ENCODE measurements at places on chromosomes 1 and 21.

- DNase-seq: no peak
These were observed 30.2 kb upstream of the IL20 start for GRCh38 chr1:206835186-206835585.

DNA sequence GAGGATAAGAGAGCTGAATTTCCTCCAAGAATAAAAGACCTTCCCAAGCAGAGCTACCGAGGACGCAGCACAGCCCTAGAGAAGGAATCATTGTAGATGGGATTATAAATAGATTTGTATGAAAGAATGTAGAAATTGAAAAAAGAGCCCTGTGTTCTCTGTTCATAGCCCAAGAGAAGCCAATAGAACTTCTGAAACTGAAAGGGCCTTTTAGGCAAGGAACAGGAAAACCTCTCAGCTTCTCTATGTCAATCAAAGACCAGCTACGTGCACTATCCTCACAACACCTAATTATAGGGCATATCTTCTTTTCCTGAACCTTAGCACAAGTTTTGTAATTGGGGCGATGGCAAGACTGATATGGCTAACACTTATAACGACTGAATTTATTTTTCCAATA, 192.4 kb upstream of the RNPC3 start:
- no peak for DNase-seq

GRCh38 chr21:38244885-38245869, 11.6 kb upstream of the KCNJ15 start:
- no peak for DNase-seq

DNA sequence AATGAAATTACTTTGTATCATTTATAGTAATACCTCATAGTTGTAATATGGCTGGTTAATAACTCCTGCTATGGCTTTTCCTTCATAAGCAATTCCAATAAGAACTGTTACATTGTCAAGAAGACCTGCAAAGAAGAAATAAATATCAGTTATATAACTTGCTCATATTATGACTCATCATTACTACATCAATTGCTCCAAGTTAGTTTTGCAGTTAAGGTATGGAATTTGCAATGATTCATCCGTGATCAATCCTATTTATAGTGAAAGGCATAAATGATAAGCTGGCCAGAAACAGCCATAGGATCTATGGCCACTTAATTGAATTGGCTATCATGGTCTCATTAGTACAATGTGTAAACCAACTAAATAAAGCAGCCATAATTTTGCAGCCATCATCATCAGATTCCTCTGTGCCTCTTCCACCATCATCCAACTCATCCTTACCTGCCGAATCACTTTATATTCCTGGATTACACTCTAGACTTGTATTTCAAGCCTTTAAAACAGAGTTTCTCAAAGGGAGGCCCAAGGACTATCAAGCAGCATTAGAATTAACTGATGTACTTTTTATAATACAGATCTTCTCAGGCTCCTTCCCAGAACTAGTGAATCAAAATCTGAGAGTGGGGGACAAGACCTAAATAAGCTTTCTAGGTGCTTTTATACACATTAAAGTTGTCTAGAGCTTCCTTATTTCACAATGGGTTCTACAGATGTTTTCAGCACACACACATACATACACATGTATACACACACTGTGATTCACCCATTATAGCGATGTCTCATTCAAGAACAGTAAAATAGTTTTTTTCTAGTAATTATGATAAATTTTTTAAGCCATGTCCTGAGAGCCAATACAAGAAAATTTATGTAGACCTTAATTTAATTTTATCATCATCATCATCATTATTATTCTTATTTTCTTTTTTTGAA, 21.2 kb upstream of the EPRS1 start:
- DNase-seq: no peak

GRCh38 chr1:91693557-91693956, 192.4 kb downstream of the TGFBR3 start:
- peak; percentile 74 for DNase-seq

GRCh38 chr1:7290971-7291970, 479.8 kb upstream of the VAMP3 start:
- peak; percentile 76 for DNase-seq

DNA sequence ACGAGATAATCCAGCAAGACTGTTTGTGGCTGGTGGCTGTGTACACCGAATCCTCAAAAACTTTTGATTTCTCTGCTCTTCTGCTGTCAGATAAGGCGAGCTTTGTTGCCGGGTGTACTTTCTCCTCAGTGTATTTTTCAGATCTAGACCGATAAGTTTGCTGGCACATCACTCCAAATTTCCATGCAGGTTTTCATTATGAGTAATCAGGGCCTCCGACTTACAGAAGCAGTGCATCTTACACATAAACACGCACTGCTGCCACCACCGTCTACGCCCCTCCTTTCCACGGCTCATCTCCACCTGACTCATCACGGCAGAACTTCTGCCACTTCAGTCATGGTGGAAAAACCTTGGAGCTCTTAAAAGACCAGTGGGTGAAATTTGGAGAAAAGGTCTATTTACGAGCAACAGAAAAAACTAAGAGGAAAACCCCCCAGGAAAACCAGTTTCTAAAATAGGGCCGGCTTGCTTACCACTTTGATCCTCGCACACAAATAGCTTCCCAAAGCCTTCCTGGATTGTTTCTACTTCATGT, 7.7 kb downstream of the ZBTB21 start:
- no peak for DNase-seq

DNA sequence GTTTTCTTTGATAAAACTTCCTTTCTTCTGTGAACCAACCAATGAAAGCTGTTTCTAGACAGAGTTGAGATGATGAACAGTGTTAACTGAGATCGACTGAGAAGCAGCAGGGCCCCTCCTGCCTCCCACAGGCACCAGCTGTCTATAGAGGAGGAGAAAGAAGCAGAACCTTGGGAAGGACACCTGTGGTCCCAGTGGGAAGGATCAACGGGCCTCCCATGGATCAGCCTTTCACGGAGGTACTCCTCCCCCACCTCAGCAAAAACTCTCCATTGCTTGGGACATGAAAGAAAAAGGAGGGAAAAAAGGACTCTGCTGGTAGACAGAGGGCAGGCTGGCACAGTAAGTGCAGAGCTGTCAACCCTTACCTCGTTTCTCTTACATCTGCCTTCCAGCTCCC, 40.5 kb downstream of the PLPPR5 start:
- DNase-seq: no peak

GRCh38 chr1:152448095-152448494, 34.0 kb upstream of the CRNN start:
- no peak for DNase-seq

DNA sequence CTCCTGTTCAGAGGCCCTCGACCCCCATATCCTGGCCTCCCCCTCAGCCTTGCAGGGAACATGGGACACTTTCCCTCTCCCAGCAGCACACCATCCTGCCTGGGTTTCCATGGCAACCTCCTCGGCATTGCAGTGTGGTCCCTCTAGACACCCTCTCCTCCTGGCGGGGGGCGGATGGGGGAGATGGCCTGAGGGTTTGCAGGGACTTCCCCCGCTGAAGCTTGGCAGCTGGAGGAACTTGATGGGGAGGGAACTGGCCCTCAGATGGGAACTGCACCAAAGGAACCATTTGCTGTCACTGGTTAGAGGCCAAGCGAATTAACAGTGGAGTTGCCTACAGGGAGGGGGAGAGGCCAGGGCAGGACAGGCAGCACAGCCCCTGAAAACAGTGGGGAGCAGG, 28.7 kb downstream of the RIMS3 start:
- DNase-seq: no peak

DNA sequence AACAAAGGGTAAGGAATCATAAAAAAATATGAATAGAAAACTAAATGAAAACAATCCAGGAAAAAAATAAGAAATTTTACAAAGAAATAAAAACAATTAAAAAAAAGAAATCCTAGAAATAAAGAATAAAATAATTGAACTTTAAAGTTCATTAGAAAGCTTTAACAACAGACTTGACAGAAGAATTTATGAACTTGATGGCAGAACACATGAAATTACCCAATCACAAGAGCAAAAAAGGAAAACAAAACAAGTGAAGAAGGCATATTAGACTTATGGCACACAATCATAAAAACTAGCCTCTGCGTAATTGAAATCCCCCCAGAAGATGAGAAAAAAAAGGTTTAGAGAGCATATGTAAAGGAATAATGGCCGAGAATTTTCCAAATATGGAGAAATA, 802.5 kb upstream of the B3GALT2 start:
- DNase-seq: no peak

GRCh38 chr1:27785781-27786455, 12.9 kb downstream of the STX12 start:
- no peak for DNase-seq

DNA sequence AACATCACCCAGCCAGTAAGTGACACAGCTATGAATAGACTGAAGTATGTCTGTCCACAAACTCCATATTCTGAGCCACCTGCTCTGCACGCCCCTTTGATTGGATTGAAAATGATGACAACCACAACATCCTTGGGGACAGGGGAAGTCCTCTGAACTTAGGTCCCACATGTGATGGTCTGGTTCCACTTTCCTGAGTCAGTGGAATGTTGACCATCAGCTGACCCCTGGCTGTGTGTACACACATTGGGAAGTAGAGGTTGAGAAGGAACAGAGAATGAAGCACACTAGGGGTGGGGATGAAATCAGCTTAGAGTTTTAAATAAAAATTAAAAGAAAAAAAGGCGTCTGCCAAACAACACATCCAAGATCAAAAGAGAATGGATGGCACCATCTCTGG, 8.0 kb upstream of the DISP3 start:
- DNase-seq: no peak

- no peak for DNase-seq
These were observed 58.1 kb downstream of the KIAA0040 start for GRCh38 chr1:175134500-175134899.

- peak; percentile 97 for DNase-seq
These were observed at the start of gene PCBP3 for GRCh38 chr21:45643021-45643980. PCBP3 (plus strand) TSS chr21:45643725; CDS start chr21:45850086, 206,361 bp downstream.

DNA sequence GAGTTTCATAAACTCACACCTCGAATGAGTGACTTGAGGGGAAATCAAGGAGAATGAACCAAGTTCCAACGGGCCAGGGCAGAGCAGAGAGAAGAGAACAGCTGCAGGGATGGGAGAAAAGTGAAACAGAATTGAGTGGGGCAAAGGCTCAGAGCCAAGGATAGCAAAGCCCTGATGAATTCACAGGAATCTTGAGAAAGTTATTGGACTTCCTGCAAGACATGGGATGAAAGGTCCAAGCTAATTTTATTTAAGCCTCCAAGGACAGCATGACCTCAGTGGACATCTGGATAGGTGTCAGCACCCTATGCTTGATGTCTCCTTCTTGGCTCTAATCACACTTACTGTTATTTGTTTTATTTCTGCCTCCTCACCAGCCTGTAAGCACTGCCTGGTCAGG, 43.0 kb upstream of the RAVER2 start:
- no peak for DNase-seq

DNA sequence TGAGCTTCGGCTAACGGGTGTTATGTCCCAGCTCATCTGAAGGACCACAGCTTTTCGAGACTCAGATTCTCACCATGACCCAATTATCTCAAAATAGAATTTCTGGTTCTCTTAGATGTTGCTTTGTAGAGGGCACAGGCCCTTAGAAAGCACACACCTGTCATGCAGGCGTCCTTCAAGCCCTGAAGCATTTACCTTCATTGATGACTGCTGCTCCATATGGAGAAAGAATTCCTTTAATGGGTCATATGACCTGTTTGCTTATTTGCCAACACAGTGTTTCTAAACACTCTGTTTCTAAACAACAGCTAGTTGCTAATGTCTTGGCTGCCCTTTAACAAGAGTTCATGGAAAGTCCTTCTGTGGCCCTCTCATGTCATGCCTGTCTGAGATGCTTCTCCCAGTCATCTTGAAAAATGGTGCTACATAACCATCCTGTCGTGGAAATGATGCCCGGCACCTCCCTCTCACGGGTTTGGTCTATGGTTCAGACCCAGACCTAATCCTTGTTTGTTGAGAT, 495.7 kb downstream of the KIF26B start:
- no peak for DNase-seq

- peak; percentile 33 for DNase-seq
These were observed 21.5 kb upstream of the PWP2 start for GRCh38 chr21:44085491-44086321.

GRCh38 chr1:160397651-160398050, 2.7 kb upstream of the VANGL2 start:
- no peak for DNase-seq

DNA sequence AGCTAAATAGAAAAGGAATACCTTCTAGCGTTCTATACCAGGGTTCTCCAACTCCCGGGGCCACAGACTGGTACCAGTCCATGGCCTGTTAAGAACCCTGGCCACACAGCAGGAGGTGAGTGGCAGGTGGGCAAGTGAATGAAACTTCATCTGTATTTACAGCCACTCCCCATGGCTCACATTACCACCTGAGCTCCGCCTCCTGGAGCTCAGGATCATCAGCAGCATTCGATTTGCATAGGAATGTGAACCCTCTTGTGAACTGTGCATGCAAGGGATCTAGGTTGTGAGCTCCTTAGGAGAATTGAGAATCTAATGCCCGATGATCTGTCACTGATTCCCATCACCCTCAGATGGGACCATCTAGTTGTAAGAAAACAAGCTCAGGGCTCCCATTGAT, 107.3 kb downstream of the KAZN start:
- DNase-seq: no peak

DNA sequence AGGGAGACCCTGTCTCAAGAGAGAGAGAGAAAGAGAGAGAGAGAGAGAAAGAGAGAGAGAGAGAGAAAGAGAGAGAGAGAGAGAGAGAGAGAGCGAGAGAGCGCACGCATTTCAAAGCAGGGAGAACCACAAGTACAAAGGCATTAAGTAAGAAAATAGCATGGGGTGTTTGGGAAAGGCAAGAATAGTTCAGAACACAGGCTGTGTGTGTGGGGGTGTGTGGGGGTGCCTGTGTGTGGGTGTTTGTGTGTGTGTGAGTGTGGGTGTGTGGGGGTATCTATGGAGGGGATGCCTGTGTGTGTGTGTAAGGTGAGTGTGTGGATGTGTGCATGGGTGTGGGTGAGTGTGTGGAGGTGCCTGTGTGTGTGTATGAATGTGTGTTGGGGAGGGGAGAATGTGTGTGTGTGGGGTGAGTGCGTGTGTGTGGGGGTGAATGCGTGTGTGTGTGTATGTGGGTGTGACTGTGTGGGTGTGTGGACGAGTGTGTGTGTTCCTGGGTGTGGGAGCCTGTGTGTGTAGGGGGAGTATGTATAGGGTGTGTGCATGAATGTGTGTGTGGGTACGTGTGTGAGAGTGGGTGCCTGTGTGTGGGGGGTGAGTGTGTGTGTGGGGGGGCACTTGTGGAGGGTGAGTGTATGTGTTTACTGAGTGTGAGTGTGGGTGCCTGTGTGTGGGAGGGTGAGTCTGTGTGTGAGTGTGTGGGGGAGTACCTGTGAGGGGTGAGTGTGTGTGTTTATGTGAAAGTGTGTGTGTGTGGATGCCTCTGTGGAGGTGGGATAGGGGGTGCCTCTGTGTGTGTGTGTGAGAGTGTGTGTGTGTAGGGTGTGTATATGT, 19.1 kb upstream of the HDAC1 start:
- no peak for DNase-seq

DNA sequence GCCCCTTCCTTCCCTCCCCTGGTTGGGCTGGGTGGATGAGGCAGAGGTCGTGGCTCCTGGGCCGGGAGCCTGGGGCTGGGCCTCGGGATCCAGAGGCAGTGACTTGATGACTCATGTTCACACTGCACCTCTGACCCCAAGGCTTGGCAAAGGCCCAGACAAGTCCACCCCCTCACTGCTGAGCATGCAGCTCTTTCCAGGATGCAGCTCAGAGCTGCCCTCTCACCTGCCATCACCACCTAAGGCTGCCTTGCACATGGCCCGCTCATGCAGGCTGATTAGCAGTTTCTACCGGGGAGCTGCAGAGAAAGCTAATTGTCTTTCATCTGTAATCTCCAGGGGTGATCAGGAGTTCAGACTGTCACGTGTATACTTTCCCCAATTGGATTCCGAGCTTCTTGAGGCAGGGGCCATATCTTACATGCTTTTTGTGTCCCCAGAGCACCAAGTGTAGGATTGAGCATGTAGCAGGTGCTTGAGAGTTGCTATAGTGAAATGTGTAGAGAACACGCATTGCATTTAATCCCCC, 62.1 kb downstream of the LRRN2 start:
- DNase-seq: no peak

Data from aorta (tissue), 5 donors.